ENCODE measurements at places on chromosomes 16 and 17. TPM values are rescaled to one million over a fixed set of nuclear protein-coding genes. Genes with fewer than 3 reads are reported as not detected.

DNA sequence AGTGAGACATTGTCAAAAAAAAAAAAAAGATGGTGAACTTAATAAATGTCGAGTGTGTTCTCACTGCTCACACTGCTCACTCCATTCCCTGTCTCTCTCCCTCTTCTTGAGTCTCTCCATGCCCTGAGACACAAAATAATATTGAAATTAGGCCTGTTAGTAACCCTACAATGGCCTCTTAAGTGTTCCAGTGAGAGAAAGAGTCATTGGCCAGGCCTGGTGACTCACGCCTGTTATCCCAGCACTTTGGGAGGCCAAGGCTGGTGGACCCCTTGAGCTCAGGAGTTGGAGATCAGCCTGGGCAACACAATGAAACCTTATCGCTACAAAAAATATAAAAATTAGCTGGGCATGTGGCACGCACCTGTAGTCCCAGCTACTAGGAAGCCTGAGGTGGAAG, 16.2 kb upstream of the CSF3 start:
- DNase-seq: no peak

The BRIP1 gene
- total RNA-seq: 25.5 TPM

The PNPO gene
- 59.4 TPM for total RNA-seq

- DNase-seq: no peak
These were observed 4.4 kb downstream of the TP53I13 start for GRCh38 chr17:29572691-29573557.

The SALL1 gene
- total RNA-seq: 3.4 TPM

The GNG13 gene
- not detected for total RNA-seq

DNA sequence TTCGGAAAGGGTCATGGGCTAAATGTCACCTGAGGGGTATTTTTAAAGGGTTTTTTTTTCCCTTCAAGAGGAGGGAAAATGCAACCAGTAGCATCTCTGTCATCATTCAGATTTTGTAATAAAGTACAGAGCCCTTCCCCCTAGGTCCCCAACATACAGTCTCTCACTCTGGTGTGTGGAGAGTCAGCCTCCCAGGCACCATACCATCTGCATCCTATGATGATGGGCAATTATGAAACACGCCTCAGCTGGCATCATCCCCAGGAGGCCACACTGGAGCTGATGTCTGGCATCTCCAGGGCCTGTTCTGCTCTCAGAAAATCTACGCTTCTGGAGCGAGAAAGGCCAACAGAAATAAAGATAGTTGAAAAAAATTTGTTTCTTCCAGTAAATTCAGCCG, 32.0 kb downstream of the TBX4 start:
- no peak for DNase-seq

GRCh38 chr17:333626-334396, 18.8 kb downstream of the RPH3AL start:
- DNase-seq: no peak

GRCh38 chr16:79740252-79740651, 139.7 kb upstream of the MAF start:
- no peak for DNase-seq

DNA sequence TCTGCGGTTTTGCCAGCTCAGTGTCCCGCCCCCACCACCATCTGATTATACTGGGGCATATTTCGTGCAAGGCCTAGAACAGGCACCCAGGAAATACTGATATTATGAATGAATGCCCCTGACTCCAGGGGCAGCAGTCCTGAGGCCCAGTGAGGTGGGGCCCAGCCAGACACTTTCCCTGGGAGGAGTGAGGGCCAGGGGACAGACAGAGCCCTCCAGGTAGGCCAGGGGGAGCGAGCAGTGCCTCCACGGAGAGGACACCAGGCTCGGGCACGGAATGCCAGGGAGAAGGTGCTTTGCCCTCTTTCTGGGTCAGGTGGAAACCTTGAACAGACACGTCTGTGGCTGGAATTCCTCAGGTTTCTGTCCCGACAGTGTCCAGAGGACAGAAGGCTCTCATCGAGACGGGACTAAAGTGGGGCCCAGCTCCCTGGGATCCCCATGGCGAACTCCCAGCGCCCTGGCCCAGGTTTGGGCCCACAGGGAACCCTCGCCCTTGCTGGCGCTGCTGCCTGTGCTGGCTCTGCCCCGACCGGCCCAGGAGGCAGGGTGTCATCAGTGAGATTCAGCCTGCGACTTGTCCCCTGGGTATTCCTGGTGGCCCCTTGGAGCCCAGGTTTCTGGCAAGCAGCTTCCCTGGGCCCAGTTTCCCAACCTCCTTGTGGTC, 4.3 kb downstream of the KATNB1 start:
- no peak for DNase-seq

All from A172 (cell line).